ENCODE measurements at places on chromosomes 13 and 19.

GRCh38 chr19:16025108-16026101, 50.9 kb upstream of the TPM4 start:
- no peak for DNase-seq

DNA sequence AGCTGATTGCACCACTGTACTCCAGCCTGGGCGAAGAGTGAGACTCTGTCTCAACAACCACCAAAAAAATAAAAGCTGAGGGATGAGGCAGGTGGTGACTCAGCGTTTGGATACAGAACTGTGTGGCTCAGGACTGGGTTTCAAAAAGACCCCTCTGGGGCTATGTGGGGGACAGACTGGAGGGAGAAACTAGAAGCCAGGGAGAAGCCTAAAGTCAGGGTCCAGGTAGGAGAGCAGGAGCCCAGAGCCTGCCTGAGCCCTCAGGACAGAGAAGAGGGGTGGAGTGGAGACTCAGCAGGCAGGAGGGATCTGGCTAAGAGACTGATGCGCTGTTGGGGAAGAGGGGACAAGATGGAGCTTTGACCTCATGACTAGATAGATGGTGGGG, 1.8 kb upstream of the CD37 start:
- no peak for DNase-seq

- DNase-seq, result no peak
Measured at GRCh38 chr19:58153386-58153785, 2.8 kb upstream of the ZNF329 start.

DNA sequence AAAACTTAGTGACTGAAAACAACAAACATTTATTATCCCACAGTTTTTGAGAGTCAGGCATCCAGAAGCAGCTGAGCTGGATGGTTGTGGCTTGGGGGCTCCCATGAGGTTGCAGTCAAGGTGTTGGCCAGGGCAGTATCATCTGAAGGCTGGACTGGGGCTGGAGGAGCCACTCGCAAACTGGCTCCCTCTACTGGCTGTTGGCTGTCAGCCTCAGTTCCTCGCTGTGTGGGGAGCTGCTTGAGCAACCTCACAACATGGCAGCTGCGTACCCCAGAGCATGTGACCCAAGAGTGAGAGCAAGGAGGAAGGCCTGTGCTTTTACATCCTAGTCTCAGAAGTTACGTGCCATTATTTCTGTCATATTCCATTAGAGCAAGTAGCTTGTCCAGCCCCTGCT, 9.7 kb downstream of the YJU2 start:
- DNase-seq, result no peak

DNA sequence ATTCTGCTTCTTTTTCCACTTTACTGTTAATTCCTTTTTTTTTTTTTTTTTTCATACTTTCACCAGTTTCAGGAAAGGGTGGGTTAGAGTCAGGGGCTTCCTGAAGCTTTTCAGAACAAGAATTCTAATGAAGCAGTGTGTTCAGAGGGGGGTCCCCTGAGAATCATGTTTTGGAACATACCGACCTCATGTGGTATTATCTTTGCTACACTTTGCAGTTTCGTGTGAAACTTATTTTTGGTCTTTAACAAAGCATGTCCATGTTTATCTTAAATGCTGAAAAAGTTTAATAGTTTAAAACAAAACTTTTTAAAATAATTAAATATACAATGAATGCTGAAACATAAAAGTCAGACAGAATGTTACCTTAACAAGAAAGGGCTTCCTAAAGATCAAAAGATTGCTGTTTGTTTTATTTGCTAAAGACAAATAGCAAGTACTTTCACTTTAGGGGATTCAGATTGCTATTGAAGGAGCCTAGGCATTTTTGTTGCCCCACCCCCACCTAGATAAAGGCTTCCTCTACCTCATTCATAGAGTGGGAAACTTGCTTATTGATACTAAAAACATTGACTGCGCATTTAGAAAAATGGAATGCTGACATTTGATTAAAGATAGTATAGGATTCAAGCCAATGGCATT, 21.1 kb upstream of the POMP start:
- DNase-seq, result no peak

- no peak for DNase-seq
Measured at GRCh38 chr19:28377077-28377476, 835.9 kb downstream of the UQCRFS1 start.

GRCh38 chr19:3710265-3710812, 2.2 kb downstream of the TJP3 start:
- no peak for DNase-seq

DNA sequence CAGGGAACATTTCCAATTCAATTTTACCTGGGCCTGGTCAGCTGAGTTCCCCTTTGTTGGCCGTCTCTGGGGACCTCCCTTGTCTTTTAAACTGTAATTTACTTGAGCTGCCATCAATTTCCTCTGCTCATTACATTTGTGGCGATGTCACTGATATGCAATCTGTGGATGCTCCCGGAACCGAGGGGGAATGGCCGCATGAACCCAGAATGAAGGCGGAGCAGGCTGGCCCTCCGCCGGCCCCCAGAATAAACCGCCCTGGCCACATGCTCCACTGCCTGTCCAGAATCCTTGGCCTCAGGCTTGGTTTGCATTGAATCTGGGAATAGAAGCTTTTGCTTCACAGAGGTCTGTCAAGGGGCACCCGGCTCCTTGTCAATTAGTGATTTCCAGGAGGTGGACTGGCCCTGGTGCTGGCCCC, 276.8 kb downstream of the TEX29 start:
- DNase-seq, result no peak

- DNase-seq, result no peak
Measured at GRCh38 chr13:100019780-100020356, 38.3 kb downstream of the ZIC2 start.

- no peak for DNase-seq
Measured at GRCh38 chr13:76630629-76631230, 255.5 kb downstream of the KCTD12 start.

- DNase-seq, result no peak
Measured at GRCh38 chr19:18477974-18478373, 40.0 kb upstream of the ISYNA1 start.

- no peak for DNase-seq
Measured at GRCh38 chr13:46516599-46517338, 36.2 kb upstream of the LRCH1 start.

DNA sequence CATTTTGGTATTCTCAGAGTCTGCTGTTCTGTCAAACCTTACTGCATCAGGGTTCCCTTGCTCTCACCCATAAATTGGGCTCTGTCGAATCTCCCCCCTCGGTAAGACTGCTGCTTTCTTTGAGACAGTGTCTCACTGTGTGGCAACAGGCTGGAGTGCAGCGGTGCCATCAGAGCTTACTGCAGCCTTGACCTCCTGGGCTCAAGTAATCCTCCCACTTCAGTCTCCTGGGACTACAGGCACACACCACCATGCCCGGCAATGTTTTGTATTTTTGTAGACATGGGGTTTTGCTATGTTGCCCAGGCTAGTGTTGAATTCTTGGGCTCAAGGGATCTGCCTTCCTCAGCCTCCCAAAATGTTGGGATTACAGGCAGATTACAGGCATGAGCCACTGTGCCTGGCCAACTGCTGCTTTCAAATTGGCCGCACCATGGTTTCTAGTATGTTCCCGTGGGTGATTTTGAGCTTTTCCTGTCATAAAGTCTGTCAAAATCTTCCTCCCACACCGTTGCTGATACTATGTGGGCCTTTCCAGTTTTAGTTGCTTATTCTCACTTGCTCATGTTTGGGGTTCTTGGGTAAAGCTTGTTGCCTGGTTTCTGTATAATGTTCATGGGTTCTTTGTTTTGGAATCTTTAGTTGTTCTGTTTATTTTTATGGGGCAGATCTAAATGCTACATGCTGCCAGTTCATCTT, 10.6 kb downstream of the RFC3 start:
- no peak for DNase-seq
